ENCODE measurements at places on chromosomes 2 and 18.
A peak's percentile ranks its signal among the peaks of the same experiment; 100 is the strongest.

- DNase-seq, result no peak
Observed at GRCh38 chr2:224069172-224069571, 30.1 kb upstream of the SERPINE2 start.

DNA sequence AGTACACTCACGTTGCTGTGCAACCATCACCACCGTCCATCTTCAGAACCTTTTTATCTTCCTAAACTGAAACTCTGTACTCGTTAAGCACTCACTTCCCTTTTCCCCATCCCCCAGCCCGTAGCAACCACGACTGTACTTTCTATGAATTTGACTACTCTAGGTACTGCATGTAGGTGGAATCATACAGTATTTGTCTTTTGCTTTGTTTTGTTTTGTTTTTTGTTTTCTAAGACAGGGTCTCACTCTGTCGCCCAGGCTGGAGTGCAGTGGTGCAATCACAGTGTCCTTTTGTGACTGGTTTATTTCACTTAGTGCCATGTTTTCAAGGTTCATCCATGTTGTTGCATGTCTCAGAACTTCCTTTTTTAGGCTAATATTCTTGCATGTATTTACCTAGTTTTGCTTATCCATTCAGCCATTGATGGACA lies 7.0 kb upstream of the TYMS start:
- no peak for DNase-seq

DNA sequence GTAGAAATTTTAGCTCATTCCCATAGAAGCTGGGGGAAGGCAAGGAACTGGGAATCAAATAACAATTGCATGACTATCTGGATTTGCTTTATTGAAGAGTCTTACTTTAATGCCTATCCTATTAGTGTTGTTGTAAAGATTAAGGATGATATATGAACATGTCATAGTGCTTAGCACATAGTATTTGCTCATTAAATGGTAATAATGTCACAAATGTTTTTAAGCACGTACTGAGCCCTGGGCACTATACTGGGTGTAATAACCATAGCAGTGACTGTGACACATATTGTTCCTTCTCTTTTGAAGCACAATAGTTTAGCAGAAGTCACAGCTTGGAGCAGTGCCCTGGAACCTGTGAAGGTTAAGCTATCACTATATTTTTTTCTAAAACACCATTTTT lies 47.2 kb upstream of the DTNB start:
- no peak for DNase-seq

GRCh38 chr2:200741468-200742202 lies 70.1 kb upstream of the BZW1 start:
- DNase-seq, result no peak

DNA sequence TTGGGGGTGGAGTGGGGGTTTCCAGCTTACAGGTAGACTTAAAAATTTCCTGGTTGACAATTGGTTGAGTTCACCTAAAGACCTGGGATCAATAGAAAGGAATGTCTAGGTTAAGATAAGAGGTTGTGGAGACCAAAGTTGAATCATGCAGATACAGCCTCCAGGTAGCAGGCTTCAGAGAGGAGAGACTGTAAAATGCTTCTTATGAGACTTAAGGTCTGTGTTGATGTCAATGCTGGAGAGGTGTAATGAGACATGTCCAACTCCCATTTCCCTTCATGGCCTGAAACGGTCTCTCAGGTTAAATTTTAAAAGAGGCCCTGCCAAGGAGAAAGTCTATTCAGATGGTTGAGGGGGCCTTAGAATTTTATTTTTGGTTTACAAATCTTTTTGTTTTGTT lies 38.5 kb upstream of the RND3 start:
- DNase-seq, result no peak

DNA sequence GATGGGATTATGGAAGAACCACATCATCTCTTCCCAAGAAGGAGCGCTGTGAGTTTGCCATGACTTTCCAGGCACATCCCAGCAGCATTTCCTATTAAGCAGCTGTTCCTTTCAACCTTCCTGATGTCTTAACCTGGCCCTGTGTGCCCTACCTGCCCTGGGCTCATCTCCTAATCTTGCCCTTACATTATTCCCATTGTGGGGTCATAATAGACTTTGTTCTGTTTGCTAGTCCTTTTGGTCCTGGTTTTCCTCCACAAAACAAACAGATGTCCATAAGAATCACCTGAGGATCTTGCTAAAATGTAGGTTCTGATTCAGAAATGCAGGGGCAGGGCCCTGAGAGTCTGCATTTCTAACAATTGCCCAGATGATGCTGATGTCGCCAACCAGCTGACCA lies 38.6 kb upstream of the TANK start:
- no peak for DNase-seq

- DNase-seq, result no peak
Observed at GRCh38 chr2:29881089-29881730, 40.2 kb downstream of the ALK start.

- DNase-seq, result peak; percentile 73
Observed at GRCh38 chr2:218398437-218399390, 954 bp upstream of the CTDSP1 start.

- no peak for DNase-seq
Observed at GRCh38 chr2:140308706-140309105, 1528.5 kb upstream of the NXPH2 start.

DNA sequence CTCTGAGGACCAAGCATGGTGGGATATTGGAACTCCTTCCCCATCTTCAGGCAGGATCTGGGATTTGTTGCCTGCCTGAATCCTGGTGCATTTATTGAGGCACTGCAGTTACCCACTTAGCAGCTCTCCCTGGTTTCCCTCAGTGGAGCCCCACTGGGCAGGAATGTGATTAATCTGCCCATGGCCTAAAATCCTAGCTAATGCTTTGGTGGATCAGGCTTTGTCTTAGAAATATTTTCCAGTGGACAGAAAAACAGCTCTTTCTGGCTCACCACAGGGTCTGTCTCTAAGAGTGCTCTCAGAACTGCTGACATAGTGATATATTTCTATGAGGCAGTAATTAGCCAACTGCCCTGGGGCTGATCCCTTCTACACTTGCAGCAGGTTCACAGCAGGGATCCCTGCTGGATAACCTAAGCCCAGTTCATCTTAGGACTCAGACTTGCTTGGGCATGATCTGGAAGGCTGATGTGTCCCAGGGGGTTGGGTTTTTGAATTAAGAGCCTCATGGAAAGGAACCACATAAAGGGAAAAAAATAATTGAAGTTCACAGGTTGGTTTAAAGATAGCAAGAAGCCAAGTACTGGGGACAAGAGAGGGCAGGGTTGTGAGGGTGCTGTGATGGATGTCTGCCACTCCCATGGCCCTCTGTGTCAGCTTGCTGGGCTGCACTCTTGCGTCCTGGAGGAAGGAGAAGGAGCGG lies 44.3 kb upstream of the ZDBF2 start:
- DNase-seq, result no peak

DNA sequence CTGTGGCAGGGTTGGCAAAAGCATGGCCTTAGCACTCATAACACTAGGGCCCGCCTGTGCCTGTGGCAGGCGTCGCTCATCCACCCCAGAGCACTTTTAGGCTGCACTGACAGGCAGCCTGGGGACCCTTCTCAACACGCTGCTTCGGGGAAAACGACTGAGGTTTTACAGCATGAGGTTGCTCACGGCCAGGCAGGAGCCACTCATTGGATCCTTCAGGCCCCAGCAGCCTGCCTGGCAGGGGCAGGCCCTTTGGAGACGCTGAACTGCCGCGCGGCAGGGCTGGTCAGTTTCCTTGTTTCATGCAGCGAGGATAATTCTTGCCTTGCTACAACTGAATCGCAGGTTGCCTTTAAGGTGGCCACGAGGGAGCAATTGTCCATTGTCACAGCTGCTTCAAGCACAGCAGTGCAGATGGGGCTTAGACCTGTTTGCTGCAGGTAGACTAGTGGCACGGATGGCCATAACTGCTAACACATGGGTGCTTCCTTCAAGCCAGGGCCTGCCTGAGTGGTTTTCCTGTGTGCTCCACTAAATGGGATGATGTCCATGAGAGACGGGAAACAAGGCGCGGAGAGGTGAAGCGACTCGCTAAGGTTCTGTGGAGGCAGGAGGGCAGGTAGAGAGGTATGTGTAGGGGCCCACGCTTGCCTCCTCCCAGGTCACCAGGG lies 49.9 kb upstream of the HS6ST1 start:
- DNase-seq, result no peak

GRCh38 chr2:190973726-190974628 lies 40.0 kb downstream of the STAT1 start:
- DNase-seq, result no peak

DNA sequence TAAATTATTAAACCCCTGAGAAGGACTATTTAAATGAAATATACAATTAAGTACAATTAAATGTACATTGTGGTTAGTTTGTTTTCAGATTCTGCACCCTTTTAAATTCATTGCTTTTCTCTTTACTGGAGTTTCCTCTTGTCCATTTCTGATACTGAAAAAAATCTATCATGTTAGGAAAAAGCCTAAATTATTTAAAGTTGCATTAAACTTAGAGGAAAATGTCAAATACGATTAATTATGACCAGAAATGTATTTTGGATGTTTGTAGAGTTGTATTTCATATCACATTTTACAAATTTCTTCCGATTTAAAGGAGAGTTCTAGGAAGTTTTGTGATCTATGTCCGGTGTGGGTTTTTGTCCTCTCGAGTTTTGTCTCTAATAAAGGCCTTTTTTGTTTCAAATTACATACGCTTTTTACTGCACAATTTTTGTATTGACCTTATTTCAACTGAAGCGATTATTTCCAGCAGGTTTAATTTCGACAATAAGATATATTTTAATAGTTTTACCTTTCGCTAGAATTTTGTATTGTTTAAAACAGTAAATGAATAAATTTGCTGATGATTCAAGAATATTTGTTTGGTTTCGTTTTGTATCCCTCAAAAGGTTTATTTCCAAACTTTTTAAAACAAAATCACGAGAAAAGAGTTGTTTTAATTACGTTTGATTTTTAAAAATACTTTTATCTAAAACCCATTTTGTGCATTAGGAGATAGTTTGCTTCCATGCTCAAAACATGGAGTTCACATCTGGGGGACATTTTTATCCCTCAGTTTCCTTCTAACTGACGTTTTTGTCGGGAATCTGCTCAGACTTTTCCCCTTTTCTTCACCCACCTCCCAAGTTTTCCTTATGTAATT lies 3.3 kb upstream of the SATB2 start:
- DNase-seq, result no peak

GRCh38 chr2:213248637-213249036 lies 35.6 kb upstream of the SPAG16 start:
- DNase-seq, result no peak

GRCh38 chr18:55869556-55870501 lies 281.8 kb upstream of the TCF4 start:
- no peak for DNase-seq

GRCh38 chr2:19473350-19473749 lies 114.9 kb upstream of the OSR1 start:
- no peak for DNase-seq

GRCh38 chr2:117931978-117932377 lies 81.9 kb downstream of the CCDC93 start:
- no peak for DNase-seq

DNA sequence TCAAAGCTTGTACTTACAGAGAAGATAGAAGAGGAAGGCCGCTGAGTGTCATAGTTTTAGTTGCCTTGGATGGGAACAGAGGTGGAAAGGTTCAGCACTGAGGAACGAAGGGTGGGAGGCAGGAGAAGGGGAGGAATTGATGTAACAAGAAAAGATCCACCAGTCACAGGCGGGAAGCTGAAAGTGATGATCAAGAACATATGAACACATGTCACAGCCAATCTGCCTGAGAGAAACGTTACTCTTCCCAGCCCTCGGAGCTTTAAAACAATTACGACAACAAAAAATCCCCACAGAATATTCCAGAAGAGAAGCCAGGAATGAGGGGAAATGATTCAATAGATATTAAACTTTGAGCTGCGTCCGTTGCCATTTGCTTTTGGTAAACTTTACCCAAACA lies 87.1 kb downstream of the TSHZ1 start:
- DNase-seq, result no peak

DNA sequence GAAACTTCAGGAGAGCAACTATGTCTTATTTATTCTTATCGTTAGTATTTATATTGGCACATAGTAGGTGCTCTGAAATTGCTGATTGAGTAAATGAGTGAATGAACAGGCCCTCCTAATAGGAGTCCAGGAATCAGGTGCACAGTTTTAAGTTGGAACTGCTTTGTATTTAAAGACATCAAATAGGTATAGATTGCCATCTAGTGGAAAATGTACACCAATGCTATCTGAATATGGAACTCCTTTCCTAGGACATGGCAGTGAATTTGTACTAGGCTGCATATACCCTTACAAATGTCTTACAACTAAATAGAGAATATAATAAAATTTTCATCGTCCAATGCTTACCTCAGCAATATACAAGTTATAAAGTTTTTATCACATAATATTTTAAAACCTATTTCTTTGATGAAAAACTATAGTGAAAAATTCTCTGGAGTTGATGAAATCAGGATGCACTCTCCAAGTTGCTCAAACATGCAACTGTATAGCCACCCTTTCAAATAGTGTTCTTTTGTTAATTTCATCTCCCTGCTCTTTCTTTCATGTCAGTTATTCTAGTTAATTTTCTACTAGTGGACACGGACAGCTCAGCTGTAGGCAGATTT lies 318.9 kb upstream of the SYT4 start:
- DNase-seq, result no peak

DNA sequence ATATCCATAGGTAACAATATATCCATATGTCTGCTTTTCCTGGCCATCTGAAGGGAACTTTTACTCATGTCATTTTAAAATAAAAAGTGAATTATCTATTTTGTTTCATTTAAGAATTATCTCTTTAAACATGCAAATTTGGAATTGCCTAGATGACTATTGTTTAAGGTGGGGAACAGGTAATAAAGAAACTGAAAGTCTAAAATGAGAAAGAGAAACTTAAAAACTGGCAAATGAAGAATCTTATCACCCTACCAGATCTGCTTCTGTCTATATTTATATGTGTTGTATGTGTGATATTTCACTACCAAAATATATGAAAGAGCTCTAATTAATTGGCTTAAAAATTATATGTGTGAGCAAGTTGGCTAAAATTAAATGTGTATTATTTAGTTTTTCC lies 243.2 kb upstream of the KCNH7 start:
- DNase-seq, result no peak

- no peak for DNase-seq
Observed at GRCh38 chr2:105712981-105713596, 31.6 kb upstream of the NCK2 start.

- peak; percentile 48 for DNase-seq
Observed at GRCh38 chr18:13054336-13054735, 63.2 kb downstream of the CEP192 start.

DNA sequence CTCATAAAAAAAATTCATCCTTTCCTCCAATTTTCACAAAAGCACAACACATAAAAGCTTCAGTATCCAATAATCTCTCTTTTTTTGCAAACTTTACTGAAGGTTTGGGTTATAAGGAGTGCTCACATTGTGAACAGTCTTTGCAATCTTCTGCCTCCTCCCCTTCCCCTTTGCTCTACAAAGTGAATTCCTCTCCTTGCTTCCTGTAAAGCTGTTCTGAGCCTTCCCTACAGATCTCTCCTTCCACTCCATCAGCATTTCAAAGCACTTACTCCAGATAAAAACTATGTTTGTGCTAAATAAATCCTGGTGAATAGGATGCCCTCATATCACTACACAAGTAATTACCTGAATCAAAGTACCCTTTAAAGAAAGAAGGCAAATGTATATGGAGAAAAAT lies 4.6 kb upstream of the PDK1 start:
- no peak for DNase-seq

- DNase-seq, result no peak
Observed at GRCh38 chr18:50947899-50948298, 19.9 kb upstream of the ELAC1 start.

GRCh38 chr18:58104096-58104495 lies 60.1 kb downstream of the NEDD4L start:
- DNase-seq, result no peak

- no peak for DNase-seq
Observed at GRCh38 chr2:112836163-112836560, 417 bp downstream of the IL1B start.

GRCh38 chr18:74006143-74006542 lies 141.5 kb downstream of the FBXO15 start:
- no peak for DNase-seq
